ENCODE measurements at places on chromosomes 4 and X. TPM values are rescaled to one million over a fixed set of nuclear protein-coding genes. Genes with fewer than 3 reads are reported as not detected.

- DNase-seq = no peak
Measured at GRCh38 chr4:134345244-134345643, 143.7 kb upstream of the PABPC4L start.

Gene UGT2B17
- not detected for total RNA-seq

GRCh38 chrX:140274811-140275525 lies 229.9 kb downstream of the SOX3 start:
- peak; percentile 73 for DNase-seq

DNA sequence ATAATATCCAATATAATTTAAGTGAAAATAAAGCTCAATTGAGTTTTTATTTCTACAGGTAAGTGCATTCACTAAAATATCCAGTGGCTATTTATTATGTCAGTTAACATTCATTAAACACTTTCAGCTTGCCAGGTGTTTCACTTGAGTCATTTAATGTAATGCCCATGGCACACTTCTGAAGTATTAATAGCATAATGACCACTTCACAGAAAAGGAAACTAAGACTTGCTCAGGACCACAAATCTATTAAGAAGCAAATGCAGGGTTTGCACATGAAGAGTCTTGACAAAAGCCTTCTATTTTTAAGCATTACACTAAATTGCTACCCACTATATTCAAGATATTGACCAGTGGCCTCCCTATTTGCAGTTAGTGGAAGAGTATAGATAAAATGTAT lies 612.7 kb downstream of the KCTD8 start:
- DNase-seq = no peak

GRCh38 chrX:119374736-119375135 lies 24.4 kb upstream of the SLC25A43 start:
- peak; percentile 15 for DNase-seq

Gene FAT1
- 277 TPM for total RNA-seq

GRCh38 chr4:99078336-99078735 lies 10.3 kb downstream of the ADH5 start:
- no peak for DNase-seq

DNA sequence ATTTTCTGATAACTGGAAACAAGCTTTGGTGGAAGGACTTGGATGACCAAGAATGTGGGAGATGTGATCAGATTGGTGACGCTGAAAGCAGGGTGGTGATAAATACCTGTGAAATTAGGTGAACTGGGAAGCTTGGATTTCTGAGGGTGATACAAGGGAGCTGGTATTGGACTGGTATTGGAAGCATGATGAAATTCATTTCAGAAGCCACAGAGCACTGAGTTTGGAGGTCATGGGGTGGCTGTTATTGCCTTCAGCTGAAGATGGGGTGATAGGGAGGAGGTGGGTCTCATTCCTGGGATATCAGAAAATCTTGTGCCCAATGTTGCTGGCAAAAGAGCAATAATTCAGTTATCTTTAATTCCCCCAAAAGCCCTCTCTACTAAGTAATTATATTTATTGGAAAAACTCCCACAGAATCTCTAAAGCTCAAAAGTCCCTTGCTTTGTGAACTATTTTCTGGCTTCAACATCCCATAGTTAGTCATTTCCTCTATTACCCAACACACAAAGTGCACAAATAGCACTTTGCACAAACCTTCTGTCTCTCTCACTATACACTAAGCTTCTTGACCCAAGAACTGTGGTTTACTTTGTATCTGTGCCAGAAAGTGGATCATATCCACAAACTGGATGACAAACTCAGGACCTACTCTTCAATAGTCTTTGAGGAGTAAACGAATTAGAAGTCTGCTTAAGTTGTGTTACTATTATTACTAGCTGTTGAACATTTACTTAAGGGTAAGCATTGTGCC lies 23.1 kb upstream of the CAMK2D start:
- DNase-seq = peak; percentile 97

DNA sequence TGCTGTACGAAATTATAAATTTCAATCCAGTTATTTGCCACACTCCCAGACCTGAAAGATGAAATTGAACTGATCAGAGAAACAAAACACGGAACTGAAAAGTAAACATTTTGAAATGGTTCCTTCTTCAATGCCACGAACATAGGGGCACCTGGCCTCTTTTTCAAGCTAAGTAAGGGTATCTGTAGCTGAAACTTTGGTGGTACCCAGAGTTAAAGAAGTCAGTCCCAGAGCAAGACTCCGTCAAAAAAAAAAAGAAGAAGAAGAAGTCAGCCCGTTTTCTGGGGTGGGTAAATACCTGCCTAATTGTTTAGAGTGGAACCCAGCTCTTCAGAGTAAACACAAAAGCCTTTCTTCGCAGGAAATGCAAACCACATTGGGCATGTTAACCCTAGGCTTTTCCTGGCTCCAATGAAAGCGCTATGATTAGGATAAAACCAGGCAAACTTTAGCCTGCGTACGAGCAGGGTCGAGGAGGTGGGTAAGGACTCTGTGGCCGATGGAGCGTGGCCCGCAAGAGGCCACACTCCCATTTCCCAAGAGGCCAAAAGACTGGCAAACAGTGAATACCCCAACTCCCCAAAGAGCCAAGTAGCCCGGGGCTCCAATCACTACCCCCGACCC lies 1.3 kb downstream of the ANTXR2 start:
- DNase-seq = no peak

GRCh38 chr4:41039317-41039716 lies 175.0 kb downstream of the APBB2 start:
- DNase-seq = no peak

Gene SLC6A14
- not detected for total RNA-seq

Gene XK
- 0.13 TPM for total RNA-seq

- no peak for DNase-seq
Measured at GRCh38 chrX:39629001-39629400, 468.8 kb downstream of the BCOR start.

Gene H2BW2
- not detected for total RNA-seq

DNA sequence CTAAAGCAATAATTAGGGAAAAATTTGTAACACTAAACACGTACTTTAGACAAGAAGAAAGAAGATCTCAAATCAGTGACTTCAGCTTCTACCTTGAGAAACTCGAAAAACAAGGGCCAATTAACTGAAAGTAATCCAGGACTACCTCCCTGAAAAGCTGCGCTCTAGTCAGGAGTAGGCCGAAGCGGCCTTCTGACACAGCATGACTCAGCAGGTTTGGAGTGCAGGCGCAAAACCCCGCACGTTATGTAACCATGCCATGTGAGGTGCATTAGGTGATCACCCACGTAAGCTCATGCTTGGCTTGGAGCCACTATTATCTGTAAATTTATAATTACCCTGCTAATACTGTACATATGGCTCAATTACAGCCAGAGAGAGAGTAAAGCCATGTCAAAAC lies 52.8 kb upstream of the CCDC149 start:
- DNase-seq = peak; percentile 21

DNA sequence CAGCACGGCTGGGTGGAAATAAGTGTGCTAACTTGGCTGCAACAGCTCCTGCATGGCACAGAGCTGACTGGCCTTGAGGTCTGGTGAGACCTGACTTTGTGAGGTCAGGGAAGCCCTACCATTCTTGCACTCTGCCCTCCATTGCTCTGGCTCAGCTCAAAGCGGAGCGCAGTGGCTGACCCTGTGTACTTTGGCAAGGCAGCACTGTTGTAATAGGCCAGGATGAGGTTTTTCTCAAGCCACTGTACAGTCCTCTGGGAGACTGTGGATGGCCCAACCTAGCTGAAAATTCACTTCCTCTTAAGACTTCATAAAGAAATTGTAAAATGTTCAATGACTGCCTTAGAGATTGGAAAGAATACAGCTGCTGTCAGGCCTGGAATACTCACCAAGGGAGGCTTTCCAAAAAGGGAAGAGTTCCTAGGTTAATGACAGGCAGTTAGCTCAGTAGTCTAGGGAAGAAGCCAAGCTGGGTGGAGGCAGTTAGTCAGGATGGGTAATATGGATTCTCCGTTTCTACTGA lies 129.8 kb downstream of the GUCY2F start:
- DNase-seq = peak; percentile 8

- peak; percentile 48 for DNase-seq
Measured at GRCh38 chr4:69718396-69719271, 41.8 kb downstream of the SULT1B1 start.

DNA sequence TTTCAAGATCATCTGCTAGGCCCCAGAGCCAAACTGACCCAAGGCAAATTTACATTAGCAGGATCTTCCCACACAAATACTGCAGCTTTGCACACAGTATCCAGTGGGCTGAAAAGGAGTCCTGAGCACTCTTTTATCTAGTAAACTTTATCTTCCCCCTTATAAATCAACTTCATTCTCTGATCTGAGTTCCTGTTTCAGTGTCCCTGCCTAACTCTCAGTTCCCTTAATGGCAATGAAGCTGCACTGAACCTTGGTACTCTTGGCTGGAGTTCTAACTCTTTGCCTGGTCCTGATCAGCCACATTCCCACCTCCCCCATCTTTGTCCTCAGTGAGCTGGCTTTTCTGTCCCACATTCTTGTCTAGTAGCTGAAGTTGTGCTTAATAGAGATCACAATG lies 37.4 kb downstream of the EDA2R start:
- DNase-seq = no peak

Gene LIMCH1
- total RNA-seq = 6.9 TPM

DNA sequence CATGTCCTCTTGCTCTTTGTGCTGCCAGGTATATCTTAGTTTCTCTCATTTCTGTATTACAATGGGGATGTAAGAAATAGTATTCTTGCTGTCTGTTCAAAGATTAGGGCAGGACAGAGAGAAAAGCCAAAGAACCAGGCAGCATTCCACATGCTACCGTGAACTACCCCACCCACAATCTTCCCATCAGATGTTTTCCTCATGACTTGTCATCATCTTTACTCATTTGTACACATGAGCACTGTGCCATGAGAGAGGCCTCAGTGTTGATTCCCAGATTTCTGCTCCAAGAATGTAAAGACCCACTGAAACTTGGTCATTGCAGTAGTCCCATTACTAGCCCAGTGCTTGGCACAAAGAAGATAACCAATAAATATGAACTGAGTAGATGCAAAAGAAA lies 354.6 kb upstream of the RASGEF1B start:
- no peak for DNase-seq

- DNase-seq = no peak
Measured at GRCh38 chrX:43448688-43449087, 207.4 kb upstream of the MAOA start.
